Stimulated activated CD4-positive, alpha-beta T cell treated with anti-CD3 and anti-CD28 coated beads, Interleukin-1b, Interleukin-23, amount 100 ng/mL, for 1 hour (primary cell): ENCODE measurements at places on chromosomes 16 and 17.

DNA sequence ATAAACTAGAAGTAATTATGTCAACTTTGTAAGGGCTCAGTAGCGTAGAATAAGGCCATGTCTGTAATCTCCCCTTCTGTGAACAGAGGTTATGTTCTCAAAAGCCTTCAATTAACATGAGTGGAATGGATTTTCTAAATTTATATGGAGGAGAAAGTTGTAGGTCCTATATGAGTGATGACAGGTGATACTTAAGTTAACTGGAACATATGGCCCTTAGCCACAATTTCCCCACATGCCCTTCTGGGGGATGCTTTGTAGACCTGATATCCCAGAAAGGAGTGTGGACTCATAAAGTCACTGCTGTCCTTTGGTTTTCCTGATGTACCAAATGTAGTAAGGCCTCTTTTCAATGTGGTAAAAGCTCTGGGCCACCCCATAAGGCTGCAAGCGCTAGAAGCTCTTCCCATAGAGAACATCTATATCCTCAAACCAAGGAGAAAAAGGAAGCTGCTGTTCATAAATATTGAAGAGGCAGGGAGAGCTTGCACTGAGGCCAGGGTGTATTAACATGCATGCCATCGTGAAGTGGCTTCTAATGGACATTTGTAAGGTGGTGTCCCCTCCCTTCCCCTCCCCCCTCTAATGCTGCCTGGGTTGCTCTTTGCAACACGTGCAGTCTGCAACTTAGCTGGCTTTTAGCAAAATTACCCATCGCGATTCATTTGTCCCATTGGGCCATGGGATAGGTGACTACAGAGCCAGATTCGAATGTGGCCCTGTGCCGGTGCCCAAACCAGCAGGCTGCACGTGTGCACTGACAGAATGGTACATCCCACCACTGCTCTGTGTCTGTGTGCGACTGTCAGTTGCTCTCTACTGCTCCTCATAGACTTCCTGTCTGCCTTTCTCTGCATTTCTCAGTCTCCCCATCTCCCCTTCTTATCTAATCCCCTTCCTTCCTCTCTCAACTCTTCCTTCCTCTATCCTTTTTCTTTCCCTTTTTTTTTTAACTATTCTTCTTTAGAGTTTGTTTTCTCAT, 269.0 kb downstream of the WWOX start:
- no peak for DNase-seq

DNA sequence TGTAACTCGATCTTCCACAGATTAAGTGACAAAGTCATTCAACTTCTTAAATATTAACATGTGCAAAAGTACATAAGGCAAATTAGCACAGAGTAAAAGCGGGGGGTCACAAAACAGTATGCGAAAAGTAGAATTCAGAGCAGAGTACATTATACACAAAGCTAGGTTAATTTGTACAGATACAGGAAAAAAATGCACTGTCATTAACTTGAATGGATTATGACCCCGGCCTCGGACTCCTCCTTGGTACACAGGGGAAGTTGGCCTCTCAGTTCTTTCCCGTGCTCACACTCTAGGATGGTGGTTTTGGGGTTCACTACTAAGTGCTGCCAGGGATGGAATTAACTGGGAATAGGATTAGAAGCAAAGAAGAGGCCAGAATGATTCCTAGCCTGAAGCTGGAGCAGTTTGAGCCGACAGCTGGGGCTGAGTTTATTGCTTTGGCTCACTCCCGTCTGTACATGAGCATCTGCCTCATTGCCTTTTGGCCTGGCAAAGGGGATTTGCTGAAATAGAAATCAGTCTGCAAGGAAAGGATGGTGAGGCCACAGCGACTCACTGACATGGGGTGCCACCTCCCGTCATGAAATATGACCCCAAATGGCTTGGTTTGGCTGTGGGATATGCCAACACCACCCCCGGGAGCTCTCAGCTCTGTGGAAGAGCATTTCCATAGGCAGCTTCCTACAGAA, 23.6 kb downstream of the NTN1 start:
- DNase-seq = no peak

DNA sequence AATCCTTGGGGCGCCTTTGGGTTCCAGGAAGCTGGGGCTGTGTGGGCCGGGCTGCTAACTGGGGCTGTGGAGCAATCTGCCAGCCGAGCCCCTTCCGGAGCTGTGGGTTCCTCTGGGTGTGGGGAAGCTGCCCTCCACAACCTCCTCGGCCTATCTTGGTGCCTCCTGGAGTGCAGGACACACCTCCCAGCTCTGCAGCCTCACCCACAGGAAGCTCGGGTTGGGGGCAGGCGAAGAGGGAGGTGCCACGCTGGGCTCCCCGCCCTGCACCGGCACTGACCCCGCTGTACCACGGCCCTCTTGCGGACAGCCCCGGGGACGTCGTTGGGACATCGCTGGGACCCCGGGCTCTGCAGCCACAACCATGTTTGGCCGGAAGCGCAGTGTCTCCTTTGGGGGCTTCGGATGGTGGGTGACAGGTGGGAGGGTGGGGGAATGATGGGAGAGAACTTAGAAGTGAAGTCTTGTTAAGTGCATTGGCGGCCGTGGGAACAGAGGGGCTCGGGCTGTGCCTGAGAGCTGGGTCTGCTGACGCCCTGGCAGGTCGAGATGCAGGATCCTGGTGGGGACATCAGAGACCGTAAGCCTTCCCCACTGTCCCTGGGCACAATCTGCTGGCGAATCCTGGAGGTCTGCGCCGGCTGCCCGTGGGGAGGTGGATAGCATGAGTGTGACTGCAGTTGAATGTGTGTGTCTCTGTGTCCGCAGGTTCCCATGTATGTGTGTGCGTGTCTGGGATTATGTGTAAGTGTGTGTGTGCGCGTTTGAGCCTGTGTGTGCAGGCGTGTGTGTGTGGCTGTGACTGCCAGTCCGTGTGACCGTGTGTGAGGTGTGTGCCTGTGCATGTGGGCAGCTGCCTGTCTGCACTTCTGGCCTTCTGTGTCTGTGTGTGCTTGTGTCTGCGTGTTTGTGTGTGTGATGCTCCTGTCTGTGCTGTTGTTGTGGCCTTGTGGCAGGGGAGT, at the start of gene RAP1GAP2:
Gene RAP1GAP2, plus strand, starts transcription at position 275 of the 962 bp plus-strand sequence. Its CDS starts 90 bp downstream, at position 365.
- DNase-seq = no peak

- DNase-seq = no peak
Measured at GRCh38 chr17:72501404-72502370, 380.9 kb downstream of the SOX9 start.

DNA sequence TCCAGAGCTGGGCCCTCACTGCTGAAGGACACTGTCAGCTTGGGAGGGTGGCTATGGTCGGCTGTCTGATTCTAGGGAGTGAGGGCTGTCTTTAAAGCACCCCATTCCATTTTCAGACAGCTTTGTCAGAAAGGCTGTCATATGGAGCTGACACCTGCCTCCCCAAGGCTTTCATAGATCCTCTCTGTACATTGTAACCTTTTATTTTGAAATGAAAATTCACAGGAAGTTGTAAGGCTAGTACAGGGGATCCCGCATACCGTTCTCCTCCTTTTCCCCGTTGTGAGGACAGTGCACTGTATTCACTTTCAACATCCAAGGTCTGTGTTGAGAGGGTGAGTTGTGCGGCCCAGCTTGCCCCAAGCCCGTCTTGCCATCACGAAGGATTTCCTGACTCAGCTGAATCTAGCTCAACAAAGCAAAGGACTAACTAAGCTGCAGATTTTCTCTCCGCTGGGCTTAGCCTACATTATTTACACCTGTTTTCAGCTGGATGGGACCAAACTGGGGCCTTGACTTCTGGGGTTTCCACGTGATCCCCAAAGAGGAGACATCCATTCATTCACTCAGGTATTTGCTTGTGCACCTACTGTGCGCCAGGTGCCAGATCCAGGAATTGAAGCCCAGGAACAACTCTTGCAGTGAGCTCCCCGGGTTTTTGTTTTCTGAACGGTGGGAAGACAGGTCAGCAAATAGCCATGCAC, 5.2 kb upstream of the TMEM235 start:
- DNase-seq = no peak

DNA sequence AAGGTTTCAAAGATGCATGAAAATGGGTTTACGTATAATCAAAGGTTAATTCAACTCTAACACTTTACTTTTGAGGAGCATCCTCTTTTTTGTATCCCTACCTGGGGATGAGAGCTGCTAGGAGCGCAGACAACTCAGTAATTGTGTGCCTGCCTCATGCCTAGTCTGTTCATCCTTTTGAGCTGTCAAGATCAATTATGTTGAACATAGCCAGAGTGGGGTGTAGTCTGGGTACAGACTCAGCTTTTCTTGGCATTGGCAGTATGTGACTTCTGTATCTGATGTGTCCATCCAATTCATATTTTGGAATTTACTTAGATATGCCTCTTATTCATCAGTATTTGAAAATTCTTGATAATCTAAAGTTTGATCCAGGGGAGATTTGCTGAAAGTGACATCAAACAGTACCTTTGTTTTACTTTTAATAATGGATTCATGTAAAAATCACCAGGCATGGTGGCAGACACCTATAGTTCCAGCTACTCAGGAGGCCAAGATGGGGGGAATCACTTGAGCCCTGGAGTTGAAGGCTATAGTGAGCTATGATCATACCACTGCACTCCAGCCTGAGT, 24.1 kb downstream of the PRKCA start:
- DNase-seq = no peak

- DNase-seq = no peak
Measured at GRCh38 chr17:49866019-49866380, 18.1 kb upstream of the TAC4 start.

GRCh38 chr17:48333034-48333530, 96.9 kb downstream of the SKAP1 start:
- no peak for DNase-seq

DNA sequence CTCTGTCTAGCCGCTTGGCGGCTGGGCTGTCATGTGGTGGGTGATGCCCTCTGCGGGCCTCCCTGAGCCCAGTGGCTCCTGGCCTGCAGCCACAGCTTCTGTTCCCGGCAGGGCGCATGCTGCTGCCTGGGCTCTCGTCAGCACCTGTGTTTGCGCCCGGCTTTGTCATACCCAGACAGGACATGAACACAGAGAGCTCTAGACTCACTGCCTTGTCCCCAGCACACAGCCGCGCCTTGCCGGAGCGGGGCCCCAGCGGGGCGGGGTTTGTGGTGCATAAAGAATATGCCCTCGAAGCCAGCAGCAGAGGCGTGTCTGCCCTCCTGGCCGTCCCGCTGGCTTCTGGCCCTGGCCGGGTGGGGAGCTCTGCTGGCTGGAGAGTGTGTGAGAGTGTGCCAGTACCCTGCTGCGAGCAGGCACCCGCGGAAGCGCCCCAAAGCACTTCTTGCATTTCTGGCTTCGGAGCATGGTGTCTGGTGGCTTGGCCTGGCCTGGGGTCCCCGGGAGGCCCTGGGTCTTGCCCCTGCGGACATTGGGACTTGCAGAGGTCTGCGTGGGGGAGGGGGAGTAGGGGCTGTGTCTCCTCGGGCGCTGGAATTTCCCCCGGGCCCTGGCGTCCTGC, 14.4 kb downstream of the ASPSCR1 start:
- no peak for DNase-seq

GRCh38 chr17:15265131-15265530, at the start of gene PMP22:
Gene PMP22, minus strand, starts transcription at chr17:15265326. Its CDS starts 4,599 bp downstream, at chr17:15260727.
- no peak for DNase-seq

- DNase-seq = no peak
Measured at GRCh38 chr16:440627-441026, 15.2 kb downstream of the RAB11FIP3 start.

DNA sequence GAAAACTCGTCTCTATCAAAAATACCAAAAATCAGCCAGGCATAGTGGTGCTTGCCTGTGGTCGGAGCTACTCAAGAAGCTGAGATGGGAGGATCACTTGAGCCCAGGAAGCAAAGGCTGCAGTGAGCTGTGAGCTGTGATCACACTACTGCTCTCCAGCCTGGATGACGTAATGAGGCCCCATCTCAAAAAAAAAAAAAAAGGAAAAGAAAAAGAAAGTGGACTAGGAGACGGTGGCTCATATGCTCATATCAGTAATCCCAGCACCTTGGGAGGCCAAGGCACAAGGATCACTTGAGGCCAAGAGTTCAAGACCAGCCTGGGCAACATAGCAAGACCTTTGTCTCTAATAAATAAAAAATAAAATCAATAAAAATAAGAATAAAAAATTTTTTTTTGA, 8.8 kb upstream of the SUMO2 start:
- no peak for DNase-seq

DNA sequence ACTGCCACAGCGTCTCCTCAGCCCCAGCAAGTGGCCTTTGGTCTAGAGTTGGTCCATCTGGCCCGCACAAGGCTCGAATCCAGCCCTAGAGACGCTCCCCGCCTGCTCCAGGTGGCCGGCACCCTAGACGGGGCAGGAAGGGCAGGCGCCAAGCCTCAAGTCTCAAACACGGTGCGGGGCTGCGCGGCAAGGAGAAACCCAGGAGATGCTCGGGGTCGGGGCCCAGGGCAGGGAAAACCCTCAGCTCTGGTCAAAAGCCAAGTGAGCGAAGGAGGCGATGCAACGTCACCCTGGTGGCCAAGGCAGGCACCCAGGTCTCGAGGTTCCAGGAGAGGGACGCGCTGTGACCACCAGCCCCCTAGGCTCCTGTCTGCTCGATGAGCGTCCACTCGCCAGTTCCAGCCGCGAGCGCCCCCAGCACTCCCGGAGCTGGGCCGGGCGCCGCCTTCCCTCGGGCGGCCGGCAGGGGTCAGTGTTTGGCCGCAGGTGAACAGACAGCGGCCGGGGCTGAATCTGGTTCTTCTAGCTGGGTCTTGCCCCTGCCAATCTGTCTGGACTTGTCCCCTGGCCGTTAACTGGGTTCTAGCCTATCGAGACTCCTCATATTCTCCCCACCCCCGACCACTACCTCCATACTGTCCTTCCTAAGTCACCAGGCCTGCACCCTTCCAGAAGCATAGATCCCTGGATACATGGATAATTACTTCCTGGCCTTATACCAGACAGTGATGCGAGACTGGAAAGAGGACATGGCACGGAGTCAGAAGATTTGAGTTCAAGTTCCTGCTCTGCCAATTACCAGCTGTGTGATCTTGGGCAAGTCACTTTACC, 44.0 kb downstream of the PRAC1 start:
- peak; percentile 24 for DNase-seq
